ENCODE measurements at places on chromosomes 16 and 17.
A peak's percentile ranks its signal among the peaks of the same experiment; 100 is the strongest.

DNA sequence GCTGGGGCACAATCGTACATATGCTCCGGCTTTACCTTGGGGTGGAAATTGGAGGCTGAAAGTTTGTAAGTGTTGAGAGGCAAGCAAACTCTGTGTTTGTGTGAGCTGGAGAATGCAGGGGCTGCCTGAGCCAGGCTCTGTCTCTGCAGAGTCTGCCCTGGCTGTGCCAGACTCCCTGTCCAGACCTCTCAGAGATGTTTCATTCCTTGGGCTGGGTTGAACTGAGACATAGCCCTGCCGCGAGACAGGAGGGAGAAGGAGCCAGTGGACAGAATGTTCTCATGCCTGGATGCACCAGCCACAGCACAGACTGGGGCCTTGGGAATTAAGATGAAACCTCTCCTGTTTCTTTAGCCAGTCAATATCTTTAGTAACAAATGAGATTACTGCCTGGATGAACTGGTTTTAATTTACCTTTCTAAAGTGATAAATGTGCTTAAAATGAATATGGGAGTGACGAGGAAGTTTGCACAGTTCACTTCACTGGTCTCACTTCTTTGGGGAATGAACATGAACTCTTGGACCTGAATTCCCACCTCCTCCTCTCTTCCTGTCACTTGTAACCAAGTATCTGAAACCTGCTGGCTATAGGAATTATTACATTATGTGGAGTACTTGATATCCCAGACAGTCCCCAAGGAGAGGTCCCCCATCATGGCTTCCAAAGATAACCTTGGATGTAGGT, 40.1 kb downstream of the YPEL2 start:
- DNase-seq = peak; percentile 58

DNA sequence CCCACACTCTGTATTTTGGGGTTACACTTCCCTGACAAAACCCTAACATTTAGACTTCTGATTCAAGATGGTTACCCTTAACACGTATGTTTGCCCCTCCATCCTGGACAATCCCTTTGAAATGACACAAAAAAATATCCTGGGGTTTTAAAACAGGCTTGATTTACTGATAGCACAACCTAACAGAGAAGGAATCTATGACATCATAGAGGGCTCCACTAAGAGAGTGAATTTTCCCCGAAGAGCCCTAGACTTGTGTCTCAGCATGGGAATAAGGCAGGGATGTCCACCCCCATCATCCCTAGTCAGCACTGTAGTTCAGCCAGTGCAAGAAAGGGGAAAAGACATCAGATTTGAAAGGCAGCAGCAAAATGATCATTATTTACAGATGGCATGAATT, 15.8 kb upstream of the SRCIN1 start:
- DNase-seq = no peak

- no peak for DNase-seq
Observed at GRCh38 chr16:29745121-29745852, 503 bp downstream of the C16orf54 start.

DNA sequence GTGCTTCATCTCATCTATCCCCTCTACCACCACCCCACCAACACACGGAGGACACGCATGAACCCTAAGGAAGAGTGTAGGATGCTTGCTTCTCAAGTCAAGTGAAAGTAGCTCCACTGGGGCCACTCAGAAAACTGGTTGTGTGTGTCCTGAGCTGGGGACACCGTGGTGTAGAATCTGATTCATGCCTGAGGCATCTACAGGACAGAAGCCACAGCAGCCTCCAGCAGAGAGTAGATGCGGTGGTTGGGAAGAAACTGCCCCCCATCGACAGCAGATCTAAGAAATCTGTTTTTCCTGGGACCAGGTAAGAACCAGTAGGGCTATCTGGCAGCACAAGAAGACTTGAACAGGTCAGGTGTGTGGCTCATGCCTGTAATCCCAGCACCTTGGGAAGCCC, 51.9 kb upstream of the HLF start:
- DNase-seq = no peak

- DNase-seq = peak; percentile 98
Observed at GRCh38 chr17:38967290-38967738, at the start of gene FBXO47. FBXO47 (minus strand) TSS chr17:38967403; CDS start chr17:38963025, 4,378 bp downstream.

- no peak for DNase-seq
Observed at GRCh38 chr17:58911741-58912343, 156.2 kb downstream of the PPM1E start.

DNA sequence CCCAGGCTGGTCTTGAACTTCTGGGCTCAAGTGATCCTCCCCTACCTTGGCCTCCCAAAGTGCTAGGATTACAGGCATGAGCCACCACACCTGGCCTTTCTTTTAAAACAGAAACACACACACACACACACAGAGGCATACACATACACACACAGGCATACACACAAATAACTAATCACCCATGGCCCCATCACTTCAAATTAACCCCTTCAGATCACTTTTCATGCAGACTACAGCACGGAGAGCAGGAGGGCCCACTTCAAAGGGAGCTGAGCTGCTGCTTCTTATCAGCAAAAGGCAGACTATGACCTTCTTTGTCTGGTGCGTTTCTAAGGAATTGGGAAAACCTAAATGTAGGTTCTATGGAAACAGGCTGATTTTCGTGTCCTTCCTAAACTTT, 1.9 kb downstream of the CLCN7 start:
- no peak for DNase-seq

DNA sequence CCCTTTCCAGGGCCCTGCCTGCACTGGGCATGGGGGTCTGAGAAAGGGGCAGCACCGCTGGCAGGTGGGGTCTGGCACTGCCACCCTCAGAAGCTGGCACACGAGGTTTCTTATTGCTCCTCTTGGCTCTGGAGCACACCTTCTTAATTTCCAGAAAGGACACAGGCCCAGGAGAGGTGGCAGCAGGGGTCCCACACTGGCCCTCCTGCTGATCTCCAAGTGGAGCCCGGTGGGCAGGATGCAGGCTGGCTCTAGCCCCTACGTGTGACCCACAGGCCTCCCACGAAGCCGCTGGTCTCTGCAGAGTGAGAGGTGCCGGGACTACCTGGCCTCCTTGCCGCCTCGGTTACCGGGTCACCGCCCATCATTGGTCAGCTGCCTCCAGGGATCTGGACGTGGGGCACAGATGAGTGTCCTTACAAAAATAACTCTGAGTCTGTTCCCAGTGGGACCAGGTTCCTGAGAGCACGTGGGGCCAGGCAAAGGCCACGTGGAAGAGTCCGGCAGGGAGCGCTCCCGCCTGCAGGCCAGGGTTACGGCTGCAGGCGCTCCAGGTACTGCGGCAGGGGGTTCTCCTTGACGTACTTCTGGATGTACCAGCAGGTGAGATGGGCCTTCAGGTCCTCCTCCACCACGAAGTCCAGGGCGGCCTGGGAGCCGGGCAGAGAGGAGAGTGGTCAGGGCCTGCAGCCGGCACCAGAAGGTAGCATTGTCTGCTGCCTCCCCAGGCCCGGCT, 10.3 kb downstream of the NATD1 start:
- DNase-seq = peak; percentile 74

DNA sequence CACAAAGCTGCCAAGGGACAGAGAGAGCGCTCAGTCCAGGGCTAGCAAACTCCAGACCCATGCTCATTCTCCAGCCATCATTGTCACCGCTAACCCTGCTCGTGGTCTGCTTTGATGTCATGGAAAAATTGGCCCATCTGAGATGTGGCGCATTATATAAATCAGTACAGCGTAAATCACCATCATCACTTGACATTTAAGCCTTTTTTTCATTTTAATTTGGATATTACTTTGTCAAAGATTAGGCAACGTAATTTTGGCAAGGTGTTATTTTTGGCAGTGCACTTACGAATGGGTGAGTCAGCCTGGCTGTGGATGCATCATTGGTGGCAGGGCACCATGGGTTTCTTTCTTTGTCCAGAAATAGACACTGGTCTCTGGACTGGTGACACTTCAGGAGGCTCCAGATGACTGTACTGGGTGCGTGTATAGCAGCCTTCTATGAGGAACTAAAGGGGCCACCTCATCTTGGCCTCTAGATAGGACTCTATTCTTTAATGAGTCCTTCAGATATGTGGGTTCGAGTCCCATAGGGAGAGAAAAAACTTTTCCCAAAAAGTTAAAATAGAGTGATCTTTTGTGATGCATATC, 166.3 kb downstream of the MSI2 start:
- no peak for DNase-seq

- DNase-seq = no peak
Observed at GRCh38 chr16:58176608-58177352, 21.1 kb downstream of the CSNK2A2 start.

DNA sequence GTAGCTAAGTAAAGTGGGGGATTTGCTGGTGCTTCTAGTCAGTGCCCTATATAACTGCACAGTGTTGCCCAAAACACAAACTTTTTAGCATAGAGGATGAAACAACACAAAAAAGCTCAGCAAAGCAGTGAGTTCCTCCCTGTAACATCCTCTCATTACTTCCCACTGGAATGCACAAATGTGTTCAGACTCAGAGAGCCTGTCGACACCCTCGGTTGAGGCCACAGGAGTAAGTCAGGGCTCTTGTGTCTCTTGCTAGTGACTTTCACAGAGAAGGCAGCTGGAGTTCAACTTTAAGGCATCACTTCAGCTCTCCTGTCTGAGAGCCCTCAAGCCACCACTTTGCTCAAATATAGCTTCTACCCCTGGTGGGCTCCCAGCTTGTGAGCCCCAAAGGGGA, 107.2 kb upstream of the NETO2 start:
- no peak for DNase-seq

GRCh38 chr17:68318103-68318991, 27.1 kb downstream of the ARSG start:
- no peak for DNase-seq

DNA sequence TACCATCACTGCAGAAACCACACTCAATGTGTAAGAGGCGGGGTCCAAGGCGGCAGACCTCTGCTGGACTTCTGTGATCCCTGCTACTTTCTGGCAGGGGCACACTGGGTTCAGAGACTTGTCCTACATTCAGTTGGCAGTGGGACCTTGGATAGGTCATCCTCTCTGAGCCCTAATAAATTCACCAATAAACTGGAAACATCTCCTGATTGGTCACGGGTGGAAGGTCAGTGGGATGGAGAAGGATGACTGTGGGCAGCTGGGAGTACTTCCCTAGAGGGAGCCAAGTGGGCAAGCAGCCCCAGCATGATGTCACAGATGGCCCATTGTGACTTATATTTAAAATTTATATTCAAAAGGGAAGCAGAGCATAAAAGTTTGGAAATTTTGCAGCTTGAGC, 49.7 kb downstream of the RNF112 start:
- no peak for DNase-seq

- DNase-seq = no peak
Observed at GRCh38 chr17:79597996-79598895, 12.6 kb downstream of the RBFOX3 start.

- peak; percentile 87 for DNase-seq
Observed at GRCh38 chr16:88442727-88443576, 10.1 kb upstream of the ZFPM1 start.

GRCh38 chr17:74006371-74006770, 197.1 kb upstream of the RPL38 start:
- DNase-seq = no peak

Data from Right ventricle myocardium inferior (tissue), 1 donor.